ENCODE measurements at places on chromosomes 6 and 20.

DNA sequence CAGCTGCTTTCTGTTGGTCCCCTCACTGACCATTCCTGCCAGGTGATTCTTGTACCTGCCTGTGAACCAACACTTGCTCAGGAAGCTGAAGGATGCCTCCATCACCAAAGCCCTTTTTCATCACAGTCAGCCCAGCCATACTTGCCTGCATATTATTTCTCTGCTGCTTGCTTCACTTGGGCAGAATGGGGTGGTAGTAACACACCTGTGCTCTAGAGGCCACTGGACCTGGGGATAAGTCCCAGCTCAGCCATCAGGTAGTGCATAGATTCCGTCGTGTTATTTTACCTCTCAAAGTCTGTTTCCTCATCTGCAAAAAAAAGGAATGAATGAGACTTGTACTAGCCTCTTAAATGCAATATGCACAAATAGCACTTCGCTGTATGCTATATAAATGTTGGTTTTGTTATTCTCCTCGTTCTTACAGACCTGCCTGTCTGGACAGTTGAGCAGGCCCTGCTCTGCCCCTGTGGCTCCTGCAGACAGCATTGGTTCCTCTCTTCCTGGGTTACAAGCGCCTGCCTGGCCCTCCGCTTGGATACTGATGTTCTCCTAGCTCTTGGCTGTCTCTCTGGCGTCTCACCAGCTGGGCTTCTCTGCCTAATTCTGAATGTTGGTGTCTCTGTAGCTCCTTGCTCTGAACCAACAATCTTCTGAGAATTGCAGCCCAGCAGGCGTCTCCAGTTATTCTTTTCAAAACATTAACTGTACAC lies 151.8 kb downstream of the UNC5CL start:
- DNase-seq = no peak

GRCh38 chr6:148805777-148806176 lies 58.9 kb downstream of the UST start:
- no peak for DNase-seq

- no peak for DNase-seq
These were observed 19.0 kb upstream of the TGM2 start for GRCh38 chr20:38184101-38184500.

- DNase-seq = no peak
These were observed 56.5 kb upstream of the IER3 start for GRCh38 chr6:30800871-30801270.

DNA sequence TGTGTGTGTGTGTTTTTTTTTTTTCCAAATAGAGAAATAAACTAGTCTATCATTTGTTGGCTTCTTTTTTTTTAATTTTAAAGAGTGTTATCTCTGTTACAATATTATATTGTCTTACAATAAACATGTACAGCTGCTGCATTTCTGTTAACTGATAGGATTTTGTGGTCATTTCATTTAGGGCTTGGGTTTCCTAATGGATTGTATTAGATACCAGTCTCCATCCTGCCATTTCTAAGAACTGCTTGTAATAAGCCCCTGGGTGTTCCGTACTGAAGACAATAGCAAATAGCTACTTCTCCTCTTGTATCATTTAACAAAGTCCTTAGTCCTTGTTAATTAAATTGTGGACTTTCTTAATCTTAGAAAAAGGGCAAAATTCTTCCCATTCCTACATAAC lies 45.7 kb downstream of the SOBP start:
- no peak for DNase-seq

GRCh38 chr6:121430514-121431460 lies 4.7 kb upstream of the GJA1 start:
- DNase-seq = no peak

DNA sequence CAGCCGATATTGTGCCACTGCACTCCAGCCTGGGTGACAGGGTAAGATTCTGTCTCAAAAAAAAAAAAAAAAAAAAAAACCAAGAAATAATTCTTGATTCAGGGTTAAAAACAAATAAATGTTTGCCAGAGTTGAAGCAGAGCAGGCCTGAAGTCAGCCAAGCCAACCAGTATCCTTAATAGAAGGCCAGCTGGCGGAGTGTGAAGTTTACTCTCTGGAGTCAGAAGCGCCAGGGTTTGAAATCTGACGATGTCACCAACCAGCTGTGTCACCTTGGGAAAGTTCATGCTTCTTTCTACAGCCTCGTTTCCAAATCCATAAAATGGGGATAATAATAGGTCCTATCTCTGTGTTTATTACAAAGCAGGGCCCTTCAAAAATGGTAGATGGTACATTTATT lies 73.0 kb upstream of the ENPP5 start:
- no peak for DNase-seq

GRCh38 chr20:9025643-9026042 lies 43.2 kb upstream of the PLCB4 start:
- DNase-seq = no peak

DNA sequence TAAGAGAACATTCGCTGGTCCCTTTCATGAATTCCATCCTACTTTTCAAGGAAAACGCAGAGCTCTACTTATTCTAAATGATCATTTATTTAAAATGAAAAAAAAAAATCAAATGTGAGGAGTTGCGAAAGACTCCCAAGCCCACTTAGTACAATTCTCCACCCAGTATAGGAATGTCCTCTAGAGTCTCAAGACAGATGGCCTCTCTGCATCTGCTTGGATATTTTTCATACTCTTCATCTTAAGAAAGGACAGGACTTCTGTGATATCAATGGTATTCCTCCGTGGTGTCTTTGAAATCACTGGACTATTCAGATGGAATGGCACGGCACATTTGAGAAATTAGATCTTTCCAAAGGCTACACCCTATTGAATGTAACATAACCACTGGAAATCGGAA lies 107.1 kb downstream of the PTPRK start:
- no peak for DNase-seq

DNA sequence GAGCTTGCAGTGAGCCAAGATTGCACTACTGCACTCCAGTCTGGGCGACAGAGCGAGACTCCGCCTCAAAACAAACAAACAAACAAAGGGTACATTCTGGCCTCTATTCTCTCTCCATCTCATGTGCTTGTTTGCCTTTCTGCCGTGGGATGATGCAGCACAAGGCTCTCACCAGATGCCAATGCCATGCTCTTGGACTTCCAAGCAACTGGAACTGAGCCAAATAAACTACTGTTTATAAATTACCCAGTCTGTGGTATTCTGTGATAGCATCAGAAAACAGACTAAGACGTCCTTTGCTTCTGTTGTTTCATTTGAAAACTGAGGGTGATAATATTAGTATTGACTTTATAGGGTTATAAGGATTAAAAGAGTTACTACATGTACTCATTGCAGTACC lies 3.6 kb upstream of the BRD2 start:
- DNase-seq = no peak

DNA sequence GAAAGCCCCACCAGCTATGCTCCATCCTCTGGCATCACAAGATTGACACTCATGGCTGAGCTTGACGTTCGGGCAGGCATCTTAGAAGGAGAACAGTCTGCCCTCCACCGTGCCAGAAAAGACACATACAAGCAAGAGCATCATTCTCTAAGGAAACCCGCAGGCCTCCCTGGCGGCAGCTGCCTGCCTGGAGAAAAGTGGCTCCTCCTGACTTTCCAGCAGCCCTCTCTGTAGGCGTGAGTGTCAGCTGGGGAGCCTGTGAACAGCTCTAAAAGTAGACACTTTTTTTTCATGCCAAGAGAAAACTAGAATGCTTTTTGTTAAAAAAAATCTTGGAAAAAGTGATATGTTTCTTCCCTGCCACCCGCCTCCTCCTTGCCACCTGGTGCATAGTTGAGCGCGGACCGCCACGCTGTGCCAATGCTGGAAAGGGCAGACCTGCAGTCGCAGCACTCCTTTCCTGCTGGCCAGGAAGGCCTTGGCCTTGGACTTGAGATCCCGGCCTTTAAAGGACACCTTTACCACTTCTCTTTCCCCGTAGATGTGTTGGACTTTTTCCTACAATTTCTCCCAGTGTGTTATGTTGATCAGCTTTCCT lies 29.7 kb upstream of the INSM1 start:
- no peak for DNase-seq

GRCh38 chr6:128311944-128312570 lies 208.3 kb downstream of the PTPRK start:
- no peak for DNase-seq

GRCh38 chr6:89073840-89074239 lies 6.7 kb upstream of the PNRC1 start:
- DNase-seq = no peak

DNA sequence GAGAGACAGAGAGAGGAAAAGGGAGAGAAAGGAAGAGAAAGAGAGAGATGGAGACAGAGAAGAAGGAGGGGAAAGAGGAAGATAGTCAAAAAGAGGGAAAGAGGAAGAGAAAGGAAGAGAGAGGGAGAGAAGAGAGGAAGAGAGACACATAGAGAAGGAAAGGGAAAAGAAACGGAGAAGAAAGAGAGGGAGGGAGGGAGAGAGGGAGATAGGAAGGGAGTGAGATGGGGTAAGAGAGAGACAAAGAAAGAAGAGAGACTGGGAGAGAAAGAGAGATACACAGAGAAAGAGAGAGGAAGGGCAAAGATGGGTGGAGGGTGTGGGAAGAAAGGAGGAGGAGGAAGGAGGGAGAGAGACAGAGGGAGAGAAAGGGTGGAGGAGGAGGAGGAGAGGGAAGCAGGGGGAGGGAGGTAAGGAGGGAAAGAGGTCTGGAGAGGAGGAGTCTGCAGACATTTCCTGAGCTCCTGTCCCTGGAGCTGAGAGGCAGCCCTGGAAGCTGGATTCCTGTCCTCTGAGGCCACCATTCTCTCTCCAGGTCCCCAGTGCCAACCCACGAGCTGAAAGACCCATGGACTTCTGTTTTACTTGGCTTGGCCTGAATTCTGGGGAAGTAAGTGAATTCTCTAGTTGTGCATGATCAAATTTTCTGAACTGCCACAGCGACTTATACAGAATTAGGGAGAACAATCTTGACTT lies 9.9 kb downstream of the FOXF2 start:
- DNase-seq = no peak

DNA sequence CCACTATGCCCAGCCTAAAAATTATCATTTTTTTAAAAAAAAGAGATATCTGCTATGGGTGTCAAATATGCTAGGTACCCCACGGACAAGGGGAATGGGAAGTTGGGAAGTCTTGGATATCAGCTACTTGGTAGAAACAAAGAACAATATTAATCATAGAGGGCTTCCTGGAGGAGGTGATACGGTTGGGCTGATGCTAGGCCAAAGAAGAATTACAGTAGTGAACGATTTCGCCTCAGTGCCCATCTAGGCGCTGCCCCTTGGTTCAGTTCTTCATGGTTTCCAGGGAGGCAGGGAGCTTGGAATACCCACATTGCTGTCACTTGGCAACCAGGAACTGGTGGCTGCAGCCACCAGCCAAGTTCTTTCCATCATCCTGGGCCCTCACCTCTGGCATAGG lies 5.5 kb upstream of the PSMF1 start:
- DNase-seq = no peak

DNA sequence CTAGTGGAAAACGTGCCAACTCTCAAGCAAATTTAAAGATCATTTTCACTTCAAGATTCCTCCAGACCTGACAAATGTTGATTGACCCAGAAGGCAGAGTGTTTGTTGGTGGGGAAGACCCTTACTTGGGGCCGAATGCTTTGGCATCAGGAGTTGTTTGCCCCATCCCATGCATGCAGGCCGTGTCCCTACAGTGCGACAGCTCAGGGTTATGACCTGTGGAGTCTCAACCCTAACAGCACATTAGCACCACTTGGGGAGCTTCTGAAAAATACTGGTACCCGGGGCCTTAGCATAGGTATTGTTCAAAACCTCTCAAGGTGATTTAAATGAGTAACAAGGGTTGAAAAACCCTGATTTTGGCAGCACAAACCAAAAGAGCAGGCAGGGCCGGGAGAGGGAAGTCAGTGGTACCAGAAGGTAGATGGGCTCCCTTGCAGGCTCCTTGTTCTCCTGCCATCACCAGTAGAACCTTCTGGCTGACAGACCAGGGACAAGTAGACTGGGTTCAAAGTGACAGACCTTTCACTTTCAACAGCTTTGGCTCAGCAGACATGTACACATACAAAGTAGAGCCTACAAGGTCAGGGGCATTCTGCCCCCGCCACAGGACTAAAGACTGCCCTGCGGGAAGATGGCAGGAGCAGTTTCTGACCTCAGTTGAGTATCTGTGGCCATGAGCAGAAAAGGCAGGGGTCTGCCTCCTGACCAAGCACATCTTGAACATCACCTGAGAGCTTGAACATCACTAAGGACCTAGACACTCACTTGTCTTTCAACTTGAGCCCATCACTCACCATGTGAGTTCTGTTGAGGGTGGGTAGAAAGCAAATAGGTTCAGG lies 39.6 kb downstream of the PLCG1 start:
- no peak for DNase-seq

DNA sequence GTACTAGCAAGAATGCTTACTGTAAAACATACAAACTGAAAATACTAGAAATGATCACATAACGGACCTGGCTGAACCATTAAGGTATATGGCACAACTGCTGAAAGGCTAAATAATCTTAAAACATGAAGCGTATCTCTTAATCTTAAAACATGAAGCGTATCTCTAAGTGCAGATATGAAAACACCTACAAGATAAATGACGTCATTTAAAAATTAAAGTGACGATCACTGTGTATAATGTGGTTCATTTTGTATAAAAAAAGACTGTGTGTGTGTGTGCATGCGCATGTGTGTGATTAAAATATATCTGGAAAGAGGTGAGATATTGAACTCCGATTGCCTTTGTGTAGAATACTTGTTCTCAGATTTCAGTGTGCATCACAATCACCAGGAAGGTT lies 780.4 kb downstream of the KIF16B start:
- no peak for DNase-seq

DNA sequence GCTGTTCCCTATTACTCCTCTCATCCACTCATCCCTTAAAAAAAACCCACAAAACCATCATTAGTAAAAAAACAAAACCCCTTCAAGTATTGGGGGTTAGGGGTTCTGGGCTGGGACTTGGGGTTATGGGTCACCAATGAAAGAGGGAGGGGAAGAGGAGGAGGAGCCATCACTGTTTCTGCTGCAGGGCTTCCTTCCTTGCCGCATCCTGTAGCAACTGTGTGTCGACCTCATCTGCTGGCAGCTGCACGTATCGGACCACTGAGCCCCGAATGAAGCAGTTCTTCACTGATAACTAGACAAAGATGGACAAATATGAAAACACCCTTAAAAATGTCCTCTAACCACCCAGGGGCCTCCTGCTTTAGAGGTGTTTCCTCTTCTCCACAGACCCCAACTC lies 2.0 kb upstream of the VARS1 start:
- DNase-seq = no peak

DNA sequence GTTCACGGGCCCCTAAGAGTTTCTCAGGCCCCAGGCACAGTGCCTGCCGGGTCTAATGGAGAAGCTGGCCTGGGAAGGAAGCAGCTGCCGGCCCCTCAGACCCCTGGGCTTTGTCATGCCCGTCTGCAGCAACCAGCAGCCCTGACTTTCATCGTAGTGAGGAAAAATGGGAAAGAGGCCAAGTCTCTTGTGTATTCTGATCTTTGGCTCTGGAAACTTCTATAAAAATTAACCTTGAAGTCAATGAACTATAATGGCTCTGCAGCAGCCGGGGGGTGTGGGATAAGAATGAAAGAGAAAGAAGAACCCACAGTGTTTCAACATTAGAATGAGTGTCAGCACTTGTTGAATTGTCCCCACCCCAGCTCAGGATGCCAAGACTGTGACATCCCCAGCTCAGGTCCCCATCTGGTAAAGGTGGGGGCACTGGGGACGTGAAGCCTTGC lies 12.9 kb downstream of the TGM2 start:
- DNase-seq = no peak

- no peak for DNase-seq
These were observed 162.2 kb downstream of the NKAIN2 start for GRCh38 chr6:123965894-123966293.
